ENCODE measurements at places on chromosomes 13 and 19. TPM values are rescaled to one million over a fixed set of nuclear protein-coding genes. Genes with fewer than 3 reads are reported as not detected.

Gene MAMSTR
- 0.55 TPM for total RNA-seq

Gene ZIK1
- total RNA-seq, result 6.2 TPM

Gene ZIM2
- total RNA-seq, result not detected

Gene RPS5
- total RNA-seq, result 2,100 TPM

Gene SIGLEC10
- not detected for total RNA-seq

Gene FBXO27
- total RNA-seq, result 6.4 TPM

Gene SYT5
- total RNA-seq, result not detected

Gene FCHO1
- not detected for total RNA-seq

Gene FOXA3
- total RNA-seq, result not detected

Gene CYP4F8
- not detected for total RNA-seq

Gene RXFP2
- total RNA-seq, result not detected

Gene CGB5
- not detected for total RNA-seq

Gene SUGT1
- total RNA-seq, result 63.5 TPM

Gene HTR2A
- 6.5 TPM for total RNA-seq

Gene GFY
- total RNA-seq, result not detected

Gene ADGRE1
- not detected for total RNA-seq

Gene LGI4
- 0.05 TPM for total RNA-seq

Gene RAB20
- 9.5 TPM for total RNA-seq

Gene OR7E24
- not detected for total RNA-seq

All from smooth muscle cell of the umbilical artery (primary cell).